Stimulated activated CD8-positive, alpha-beta memory T cell treated with anti-CD3 and anti-CD28 coated beads, Interleukin-4, amount 100 ng/mL, for 1 hour (primary cell): ENCODE measurements at places on chromosomes 2 and 18.
A peak's percentile ranks its signal among the peaks of the same experiment; 100 is the strongest.

DNA sequence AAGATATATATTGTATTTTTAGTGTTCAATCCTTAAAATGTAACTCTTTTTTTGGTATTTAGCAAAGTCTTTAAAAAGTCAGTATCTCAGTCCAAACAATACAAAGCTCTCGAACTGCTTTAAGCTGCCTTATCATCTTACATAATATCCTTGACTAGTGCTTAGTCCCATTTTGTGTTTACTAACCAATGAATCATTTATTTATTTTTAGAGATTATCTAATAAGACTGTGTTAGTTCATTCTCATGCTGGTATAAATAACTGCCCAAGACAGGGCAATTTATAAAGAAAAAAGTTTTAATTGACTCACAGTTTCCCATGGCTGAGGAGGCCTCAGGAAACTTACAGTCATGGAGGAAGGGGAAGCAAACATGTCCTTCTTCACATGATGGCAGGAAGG is 248.3 kb upstream of the KYNU start:
- DNase-seq: no peak

GRCh38 chr18:46009125-46009840 is 42.2 kb upstream of the EPG5 start:
- DNase-seq: no peak

GRCh38 chr2:75102011-75102410 is 97.3 kb downstream of the TACR1 start:
- no peak for DNase-seq

- no peak for DNase-seq
Observed at GRCh38 chr2:48844417-48845155, 89.1 kb upstream of the LHCGR start.

- DNase-seq: no peak
Observed at GRCh38 chr2:54308186-54308585, 52.2 kb upstream of the TSPYL6 start.

GRCh38 chr2:158493458-158493857 is 36.7 kb downstream of the PKP4 start:
- DNase-seq: no peak

- DNase-seq: no peak
Observed at GRCh38 chr2:189467160-189467559, 25.9 kb downstream of the WDR75 start.

GRCh38 chr2:21381421-21381820 is 257.7 kb downstream of the TDRD15 start:
- no peak for DNase-seq

- no peak for DNase-seq
Observed at GRCh38 chr2:10517351-10518043, 69.4 kb upstream of the ODC1 start.

GRCh38 chr2:231052494-231053451 is 3.9 kb upstream of the PSMD1 start:
- peak; percentile 49 for DNase-seq

- no peak for DNase-seq
Observed at GRCh38 chr2:88810017-88810416, 118.5 kb downstream of the RPIA start.

DNA sequence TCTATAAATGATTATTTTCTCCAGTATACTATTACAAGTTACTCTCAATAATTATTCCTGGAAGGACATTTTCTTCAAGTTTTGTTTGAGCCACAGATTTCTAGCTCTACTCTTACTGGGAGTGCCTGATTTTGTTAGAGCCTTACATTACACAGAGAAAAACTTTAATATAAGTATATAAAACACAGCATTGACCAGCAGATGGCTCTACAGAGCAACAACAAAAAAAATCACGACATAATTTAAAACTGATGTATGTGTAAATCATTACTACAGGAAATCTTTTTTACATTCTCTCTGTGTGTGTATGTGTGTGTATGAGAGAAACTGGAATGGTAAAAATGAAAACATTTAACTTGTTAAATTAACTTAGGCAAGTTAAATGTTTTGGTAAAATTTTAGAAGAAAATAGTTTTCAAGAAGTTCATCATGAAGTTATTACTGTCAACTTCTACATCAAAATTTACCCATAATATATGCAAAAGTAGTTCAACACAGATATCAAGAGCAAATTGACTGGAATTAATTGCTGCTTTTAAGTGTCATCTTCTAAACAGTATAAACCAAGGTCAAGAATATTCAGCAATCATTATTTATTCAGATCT is 103.3 kb downstream of the MDH1 start:
- DNase-seq: no peak

DNA sequence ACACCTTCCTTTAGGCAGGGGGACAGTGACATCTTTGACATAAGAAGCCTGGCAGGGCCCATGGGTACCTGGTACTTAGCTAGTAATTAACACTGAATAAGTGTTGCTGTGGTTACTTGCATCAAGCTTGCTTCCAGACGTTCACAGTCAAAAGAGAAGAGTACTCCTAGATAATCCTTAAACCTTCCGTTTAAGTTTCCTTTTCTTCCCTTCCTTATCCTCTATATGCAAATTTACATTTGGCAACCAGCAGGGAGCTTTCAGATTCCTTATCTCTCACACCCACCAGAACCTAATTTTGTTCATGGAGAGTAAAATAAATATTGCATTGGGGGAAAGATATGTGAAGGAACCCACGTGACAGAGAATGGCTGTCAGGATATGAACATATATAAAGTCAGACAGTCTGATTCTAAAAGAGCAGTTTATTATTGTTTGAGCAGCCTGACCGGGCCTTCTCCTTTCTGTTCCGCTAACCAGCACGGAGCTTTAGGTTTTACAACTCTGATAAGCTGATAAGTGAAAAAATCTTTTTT is 7.8 kb upstream of the RAB31 start:
- no peak for DNase-seq

GRCh38 chr2:241258505-241259280 is 56.8 kb downstream of the HDLBP start:
- no peak for DNase-seq

GRCh38 chr2:207952564-207953345 is 72.6 kb downstream of the PLEKHM3 start:
- no peak for DNase-seq

DNA sequence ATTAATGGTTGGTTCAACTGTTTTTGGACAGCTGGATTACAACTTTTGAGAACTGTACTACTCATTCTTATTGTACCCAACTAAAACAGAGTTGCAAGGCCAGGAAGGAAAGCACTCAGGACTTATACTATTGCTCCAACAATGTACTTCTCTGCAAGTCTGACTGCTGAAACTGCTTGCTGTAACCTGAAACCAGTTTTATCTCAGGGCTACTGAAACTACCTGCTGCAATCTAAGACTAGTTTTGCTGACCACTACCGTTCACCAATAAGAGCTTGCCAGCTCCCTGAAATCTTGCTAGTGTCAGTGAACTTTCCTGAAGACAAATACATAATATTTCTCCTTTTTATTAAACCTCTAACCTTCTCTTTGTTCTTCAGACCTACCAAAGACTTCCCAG is 157.3 kb downstream of the CDCA7 start:
- no peak for DNase-seq

DNA sequence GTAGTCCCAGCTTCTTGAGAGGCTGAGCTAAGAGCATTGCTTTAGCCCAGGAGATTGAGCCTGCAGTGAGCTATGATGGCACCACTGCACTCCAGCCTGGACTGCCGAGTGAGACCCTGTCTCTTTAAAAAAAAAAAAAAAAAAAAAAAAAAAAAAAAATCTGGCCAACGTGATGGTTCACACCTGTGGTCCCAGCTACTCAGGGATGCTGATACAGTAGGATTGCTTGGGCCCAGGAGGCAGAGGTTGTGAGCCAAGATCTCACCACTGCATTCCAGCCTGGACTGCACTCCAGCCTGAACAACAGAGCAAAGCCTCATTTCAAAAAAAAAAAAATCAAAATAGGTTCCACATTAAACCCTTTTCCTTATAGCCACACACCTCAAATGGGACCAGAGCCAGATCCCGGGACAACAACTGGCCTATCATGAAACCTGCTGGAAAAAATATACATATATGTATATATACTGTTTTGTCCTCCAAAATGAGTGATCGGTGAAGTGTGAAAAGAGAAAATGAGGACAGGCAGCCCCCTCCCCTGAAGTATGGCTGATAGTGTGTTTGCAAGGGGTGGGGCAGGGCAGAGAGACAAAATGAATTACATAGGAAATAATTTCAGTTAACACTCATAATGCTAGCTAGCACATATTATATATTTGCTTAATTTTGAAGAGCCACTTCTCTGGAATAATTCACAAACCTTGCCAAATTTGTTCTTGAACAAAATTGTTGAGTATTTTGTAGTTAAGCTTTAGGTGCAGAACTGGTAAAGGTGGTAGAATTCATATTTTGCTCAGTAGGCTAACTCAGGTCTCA is 22.9 kb downstream of the MAPRE2 start:
- no peak for DNase-seq

DNA sequence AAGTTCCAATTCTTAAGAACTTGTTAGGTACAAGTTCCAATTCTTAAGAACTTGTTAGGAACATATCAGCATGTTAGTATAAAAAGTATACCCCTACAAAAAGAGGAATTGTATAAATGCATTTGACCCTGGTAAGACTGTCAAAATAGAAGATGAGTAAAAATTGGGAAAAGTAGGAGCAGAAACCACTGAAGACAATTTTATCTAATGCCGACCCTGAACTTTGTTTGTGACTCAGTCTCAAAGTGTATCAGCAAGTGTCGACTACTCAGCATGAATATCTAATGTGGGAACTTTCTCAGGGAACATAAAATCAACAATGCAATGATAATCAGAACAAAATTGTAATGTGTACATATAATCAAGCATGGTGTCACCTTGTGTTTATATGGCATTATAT is 583 bp upstream of the CD226 start:
- DNase-seq: no peak

GRCh38 chr2:28626376-28626775 is 125.3 kb upstream of the PPP1CB start:
- no peak for DNase-seq

DNA sequence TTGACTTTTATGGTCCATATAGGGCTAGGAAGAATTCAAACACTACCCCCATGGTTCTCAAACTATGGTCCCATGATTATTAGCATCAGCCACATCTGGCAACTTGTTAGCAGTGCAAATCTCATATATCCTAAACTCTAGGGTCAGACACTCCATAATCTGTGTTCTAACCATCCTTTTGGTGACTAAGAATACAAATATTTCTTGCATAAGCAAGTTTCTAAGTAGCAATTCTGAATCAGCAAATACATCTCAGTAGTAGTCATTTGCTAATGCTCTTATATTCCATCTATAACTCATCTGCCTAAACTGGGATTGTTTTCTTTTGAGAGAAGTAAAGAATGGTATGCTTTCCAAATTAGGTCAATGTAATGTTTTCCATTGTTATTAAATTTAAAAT is 447.3 kb downstream of the TMX3 start:
- DNase-seq: no peak

DNA sequence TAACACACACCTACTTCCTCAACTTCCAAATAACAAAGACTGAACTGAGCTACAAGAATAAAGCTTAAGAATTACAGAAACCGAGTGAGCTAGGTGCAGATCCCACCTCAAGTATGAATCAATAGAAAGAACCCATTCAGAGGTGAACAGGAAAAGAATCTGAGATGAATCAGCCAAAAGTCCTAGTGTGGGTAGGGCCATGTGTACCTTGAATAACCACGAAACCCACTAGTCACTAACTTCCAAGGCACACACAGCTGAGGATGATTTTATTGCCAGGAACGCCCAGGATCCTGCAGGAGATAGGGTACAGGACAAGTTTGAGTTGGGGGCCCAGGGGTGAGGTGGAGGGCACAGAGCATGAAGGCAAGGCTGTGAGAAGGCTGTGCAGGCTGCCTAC is 99.7 kb upstream of the REG3A start:
- DNase-seq: no peak

- DNase-seq: no peak
Observed at GRCh38 chr2:126839796-126840195, 58.9 kb upstream of the TEX51 start.

DNA sequence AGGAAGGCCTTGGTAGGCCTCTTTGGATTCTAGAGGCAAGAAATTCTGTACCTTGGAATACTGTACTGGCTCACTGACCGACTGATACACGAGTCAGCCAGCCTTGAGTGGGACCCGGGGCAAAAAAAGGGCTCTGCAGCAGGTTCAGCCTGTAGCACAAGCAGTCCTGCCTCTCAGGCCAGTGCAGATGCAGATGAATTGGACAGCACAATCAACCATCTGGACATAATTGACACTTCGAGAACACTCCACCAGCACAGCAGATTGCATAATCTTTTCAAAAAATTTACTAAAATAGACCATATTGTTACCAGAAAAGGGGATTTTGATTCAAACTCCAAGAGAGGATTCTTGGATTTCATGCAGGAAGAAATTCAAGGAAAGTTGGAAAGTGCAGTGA is 241.6 kb downstream of the RPIA start:
- no peak for DNase-seq

DNA sequence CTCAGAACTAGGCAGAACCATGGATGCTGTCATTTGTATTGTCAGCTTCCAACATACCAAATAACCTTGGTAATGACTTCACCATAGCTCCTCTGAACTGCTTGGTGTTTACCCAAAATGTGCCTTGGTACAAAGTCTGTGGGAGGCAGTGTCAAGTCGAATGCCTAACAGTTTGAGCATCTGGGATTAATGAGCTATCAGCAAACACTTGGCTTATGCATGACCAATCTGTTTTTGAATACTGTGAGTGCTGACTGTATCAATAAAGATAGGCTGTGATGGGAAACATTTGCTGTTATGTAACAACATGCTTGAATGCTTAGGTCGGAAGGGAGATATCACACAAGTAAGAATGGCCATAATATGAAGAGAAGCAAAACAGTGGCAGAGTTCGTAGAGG is 455.4 kb downstream of the CMPK2 start:
- no peak for DNase-seq

DNA sequence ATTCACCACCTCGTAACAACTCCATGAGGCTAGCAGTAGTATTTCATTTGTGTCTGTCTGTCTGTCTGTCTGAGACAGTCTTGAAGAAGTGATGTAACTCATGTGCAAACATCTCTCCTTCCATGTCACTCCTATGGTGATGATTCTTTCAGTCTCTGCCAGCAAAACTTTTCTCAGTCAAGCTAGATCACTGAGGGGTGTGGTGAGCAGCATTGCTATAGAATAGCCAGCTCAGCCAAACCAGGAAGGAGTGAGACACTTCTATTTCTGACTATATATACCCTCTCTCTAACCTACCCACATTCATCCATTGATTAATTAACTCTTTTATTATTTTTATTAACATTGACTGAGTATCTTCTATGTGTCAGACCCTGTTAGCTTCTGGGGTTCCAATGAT is 1095.1 kb upstream of the GYPC start:
- DNase-seq: no peak

DNA sequence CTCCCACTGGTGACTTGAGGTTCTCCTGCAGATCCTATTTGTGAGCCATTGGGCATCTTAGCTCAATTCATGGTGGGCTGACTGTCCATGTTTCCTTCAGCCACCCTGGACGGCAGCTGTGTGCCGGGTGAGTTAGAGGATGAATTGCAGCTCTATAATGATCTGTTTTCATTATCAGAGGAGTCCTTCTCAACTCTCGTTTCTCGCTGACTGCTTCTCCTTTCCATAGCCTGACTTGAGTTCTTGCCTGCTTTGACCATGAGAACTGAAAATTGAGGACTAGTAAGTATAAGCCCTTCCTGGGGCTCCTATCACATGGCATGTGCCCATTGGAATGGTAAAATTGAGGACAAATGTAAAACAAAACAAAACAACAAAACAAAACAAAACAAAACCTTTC is 121.8 kb downstream of the CDC42EP3 start:
- no peak for DNase-seq
